Kidney glomerular epithelial cell (primary cell): ENCODE measurements at places on chromosomes 2 and 18.
A peak's percentile ranks its signal among the peaks of the same experiment; 100 is the strongest.

DNA sequence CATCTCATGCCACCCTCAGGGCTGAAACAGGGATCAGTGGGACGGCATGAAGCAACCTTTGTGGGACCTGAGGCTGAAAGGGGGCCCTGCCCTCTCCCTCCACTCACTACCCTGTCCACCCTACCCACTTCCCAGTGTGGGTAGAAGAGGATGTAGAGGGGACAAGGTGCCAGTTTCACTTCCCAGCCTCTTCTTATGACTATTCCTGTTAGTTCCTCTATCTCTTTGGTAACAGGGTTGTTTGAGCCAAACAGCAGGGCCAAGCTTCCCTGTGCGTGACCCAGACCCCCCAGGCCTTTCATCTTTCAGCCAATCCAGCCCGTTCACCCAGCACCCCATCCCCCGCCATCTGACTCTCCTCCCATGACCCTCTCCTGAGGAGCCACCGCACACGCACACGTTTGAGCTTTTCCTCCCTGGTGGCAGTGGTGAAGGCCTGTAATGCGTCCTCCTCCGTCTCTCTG, 82.3 kb downstream of the STPG4 start:
- DNase-seq, result no peak

DNA sequence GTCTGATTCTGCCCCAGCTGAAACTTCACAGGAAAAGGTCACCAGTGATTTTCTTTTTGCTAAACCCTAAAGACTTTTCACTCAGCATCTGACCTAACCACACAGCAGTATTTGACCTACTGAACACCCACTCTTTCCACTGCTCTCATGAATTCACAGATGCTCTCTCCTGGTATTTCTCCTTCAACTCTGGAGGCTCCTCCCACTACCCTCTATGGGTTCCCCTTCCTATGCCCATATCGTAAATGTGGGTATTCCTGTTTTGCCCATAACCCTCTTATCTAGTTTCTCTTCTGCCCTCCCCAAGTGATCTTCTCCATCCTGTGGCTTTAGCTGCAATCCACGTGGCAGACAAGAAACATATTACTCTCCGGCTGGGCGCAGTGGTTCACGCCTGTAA, 7.6 kb downstream of the PLEKHM3 start:
- no peak for DNase-seq

DNA sequence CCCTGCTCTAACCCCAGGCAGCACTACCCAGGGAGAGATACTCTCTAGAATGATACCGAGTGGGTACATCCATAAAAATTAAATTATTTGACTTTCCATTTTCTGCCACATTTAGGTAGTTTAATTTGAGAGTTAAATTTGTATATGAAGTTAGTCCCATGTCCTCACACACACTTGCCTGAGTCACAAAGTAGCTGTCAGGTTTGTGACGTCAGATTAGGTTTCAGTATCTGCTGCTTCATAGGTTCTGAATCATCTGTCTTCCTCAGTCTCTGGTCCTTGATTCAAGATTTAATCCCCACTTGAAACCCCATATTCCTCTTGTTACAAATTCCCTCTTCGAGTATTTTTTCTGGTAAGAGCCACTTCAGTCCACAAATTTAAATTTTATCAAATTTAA, 738.6 kb upstream of the FAM98A start:
- DNase-seq, result no peak

DNA sequence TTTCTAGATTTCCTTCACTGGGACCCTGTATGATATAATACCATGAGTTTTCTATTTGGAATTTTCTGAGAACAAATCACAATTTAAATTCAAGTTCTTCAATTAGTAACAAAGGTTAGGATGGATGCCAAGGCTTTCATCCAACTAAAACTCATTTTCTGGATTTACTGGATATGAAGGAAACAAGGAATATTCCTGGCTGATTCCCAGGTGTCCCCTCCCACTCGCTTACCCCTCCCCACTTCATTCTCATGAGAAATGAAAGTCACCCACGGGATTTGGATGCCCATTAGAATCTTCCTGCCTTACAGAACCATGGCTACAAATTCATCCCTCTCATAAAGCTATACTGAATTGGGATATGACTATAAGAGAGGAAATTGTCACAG, 40.0 kb downstream of the RNU4ATAC start:
- no peak for DNase-seq

DNA sequence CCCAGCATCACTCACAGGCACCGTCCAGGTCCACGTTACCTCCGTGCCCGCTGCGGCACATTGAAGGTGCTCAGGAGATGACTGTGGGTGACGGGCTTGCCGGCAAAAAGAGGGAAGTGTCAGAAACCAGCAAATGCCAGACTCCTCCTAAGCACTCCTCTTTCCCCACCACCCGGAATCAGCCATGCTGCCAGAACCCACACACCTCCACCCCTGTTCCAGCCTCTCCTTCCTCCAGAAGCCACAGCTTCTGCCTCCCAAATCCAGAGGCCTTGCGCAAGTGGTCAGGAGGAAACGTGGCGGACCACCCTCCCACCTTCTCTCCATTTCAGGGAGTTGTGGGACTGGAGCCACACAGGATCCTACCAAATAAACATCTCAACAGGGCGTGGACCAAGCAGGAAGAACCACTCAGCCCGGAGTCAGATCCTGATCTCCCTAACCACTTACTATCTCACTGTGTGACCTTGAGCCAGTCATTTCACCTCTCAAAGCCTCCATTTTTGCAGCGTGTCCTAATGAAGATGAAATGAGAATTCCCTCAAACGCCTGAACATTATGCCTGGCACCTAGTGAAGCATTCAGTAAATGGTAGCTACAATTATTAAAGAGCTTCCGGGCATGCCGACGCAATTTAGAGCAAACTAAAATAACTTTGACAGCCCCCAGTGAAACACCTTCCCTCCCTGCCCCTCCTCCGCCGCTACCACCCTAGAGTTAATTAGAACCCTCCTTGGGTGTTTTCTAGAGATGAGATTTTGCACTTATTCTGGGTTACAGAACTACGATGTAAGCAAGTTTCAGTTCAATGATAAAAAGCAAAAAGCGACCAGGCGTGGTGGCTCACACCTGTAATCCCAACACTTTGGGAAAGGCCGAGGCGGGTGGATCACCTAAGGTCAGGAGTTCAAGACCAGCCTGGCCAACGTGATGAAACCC, 32.9 kb downstream of the SMAD7 start:
- no peak for DNase-seq

DNA sequence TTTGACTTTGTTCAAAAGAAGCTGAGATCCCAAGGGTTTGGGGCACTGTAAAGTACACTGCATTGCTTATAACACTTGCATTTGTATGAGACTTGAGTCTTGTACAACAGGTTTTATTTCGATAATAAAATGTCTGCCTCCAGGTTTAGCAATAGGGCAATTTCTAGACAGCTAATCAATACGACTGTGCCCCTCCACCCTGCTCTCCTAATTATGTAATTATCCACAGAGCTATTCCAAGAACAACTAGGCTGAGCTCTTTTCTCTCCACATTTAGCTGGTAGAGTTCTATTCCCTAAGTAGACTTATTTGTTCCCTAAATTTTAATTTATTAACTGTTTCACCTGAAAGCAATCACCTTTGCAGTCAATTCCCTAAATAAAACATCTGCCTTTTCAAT, 52.9 kb upstream of the LINC00305 start:
- no peak for DNase-seq

- no peak for DNase-seq
Measured at GRCh38 chr2:224836263-224836662, 120.1 kb upstream of the CCDC195 start.

DNA sequence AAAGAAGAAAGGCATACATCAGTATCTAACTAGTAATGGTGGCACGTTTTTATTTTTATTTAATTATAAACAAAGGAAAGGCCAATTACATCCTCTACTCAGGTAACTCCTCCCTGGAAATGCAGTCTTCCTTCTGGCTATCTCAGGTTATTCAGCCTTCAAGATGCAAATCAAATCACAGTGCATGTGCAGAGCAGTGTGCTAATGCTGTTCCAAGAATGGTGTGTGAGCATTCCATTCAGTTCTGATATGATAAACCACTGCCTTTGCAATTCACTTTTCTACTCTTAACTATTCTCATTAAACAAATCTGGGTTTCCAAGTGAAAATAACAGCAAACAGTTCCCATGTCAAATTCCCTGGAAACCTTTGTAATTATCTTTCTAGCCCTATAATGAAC, 38.4 kb downstream of the SEPTIN10 start:
- no peak for DNase-seq

DNA sequence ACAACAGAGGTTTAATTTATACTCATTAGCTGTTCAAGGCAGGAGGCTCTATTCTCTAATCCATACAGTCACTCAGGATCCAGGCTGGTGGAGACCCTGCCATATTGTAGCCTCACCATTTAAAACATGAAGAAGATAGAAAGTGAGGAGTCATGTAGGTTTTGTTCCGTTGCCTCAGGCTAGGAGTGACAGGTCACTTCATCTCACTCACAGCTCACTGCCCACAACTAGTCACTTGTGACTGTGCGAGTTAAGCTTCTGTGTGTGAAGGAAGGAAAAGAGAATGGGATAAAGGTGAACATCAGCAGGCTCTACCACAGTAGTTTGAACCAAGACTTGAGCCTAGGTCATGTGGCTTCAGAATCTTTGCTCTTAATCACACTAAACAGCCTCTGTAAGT, 9.0 kb upstream of the IGFBP2 start:
- DNase-seq, result no peak

- no peak for DNase-seq
Measured at GRCh38 chr2:168894720-168895119, 4.5 kb upstream of the SPC25 start.

GRCh38 chr18:36456622-36457021, 159.1 kb downstream of the FHOD3 start:
- DNase-seq, result no peak

DNA sequence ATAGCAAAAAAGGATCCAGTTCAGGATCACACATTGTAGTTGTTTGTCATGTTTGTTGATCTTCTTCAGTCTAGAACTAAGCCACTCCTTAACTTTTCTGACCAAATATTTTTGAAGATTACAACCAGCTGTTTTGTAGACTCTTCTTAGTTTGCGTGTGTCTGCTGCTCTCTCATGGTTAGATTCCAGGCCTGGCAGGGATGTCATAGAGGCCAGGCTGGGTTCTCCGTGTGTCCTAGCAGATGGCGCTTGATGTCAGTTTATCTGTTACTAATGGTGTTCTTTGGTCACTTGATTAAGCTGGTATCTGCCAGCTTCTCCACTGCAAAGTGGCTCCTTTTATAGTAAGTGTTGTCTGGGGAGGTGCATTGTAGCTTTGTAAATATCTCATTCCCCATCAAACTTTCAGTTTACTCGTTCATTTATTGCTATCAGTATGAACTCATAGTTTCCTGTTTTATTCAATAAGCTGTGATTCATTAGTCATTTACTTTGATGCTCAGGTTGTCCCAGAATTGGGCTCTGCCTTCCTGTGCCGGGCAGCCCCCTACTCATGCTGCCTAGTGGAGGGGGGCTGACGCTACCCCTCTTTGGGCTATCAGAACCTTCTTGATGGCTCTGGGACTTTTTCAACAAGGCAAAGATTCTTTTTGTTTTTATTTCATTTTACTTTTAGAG, 42.1 kb downstream of the GRHL1 start:
- DNase-seq, result no peak

DNA sequence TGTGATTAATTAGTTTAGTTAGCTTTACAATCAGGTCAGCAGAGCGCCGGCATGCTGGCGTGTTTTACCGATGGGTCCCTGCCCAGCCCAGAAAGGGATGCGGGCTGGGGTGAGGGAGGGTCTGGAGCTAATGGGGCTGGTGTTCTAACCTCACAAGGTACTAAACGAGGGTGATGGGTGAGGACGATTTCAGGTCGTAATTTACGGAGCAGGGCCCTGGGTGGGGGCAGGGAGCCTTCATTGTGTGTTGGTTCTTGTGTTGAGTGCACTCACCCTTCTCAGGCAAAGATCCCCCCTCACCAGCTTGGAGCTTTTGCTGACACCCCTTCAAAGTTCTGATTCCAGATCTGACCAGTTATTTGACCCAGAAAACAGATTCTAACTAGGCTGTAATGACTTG, 39.5 kb downstream of the PTGR3 start:
- no peak for DNase-seq

- DNase-seq, result no peak
Measured at GRCh38 chr2:196516564-196516963, 123.0 kb upstream of the CCDC150 start.

DNA sequence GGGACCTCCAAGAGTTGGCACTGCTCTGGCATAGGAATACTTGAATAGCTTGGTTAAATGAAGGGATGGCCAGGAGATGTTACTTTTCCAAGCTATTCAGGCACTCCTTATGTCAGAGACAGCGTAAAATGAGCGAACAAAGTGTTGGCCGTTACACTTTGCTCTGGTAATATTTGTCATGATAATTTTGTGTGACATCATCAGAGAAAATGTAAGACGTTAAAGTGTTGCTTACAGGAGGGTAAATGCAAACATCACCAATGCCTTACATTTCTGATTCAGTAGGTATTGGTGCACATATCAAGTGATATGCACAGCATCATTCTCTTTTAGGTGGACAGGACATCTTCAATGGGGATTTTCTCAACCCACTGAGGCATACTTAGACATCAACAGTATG, 46.0 kb downstream of the PLEKHA3 start:
- DNase-seq, result no peak

GRCh38 chr2:241372361-241372992, 16.4 kb downstream of the FARP2 start:
- no peak for DNase-seq

- peak; percentile 73 for DNase-seq
Measured at GRCh38 chr2:75560768-75561565, at the start of gene EVA1A. TSS of gene EVA1A (minus strand) at chr2:75560939. CDS start at chr2:75518140, 42,799 bp downstream.

DNA sequence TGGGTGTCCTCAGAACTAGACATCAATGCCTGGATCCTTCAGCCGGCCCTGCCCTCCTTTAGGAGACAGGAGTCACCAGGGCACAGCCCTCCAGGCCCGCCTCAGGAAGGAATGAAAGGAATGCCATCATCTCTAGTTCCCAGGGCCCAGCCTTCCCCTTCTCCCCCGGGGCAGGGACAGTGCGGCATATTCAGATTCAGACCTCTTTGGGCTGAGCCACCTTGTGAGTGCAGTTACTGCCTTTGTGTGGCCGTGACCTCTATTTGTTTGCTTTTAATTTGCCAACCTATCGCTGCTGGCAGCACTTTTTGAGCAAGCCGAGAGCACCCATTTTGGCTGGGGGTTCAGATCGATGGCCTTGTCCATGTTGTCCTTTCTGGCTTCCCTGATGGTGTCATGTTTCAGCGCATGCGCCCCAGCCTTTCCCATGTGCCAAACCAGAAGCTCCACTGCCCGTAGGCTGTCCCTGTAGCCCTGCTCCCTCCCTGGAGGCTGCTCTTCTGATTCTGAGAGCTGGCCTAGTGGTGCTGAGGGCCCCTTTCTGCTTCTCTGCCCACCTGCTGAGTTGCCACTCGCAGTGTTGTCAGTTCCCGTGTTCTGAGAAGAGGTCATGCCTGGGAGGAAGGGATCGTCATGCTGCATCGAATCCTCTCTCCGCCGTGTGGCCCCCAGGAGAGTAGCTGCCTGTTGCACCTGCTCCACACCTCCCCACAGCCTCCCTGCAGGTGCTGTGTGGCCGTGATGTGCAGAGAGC, 10.9 kb downstream of the ANKRD23 start:
- peak; percentile 42 for DNase-seq

DNA sequence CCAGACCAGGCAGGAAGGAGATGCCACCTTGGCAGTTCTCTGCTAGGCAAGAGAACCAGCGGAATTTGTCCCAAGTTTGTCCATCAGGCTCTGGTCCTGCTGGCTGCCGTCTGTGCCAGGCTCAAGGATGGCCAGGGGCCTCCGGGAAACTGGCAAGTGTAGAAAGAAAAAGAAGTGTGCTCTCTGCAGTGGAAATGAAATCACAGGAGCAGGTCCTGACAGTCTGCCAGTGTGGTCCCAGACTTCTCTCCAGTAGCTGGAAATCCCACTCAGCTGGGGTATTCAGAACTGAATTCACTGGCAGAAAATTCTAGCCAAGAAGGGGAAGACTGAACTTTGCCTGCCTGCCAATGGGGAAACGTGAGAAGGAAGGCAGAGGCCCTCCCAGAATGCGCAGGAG, 91.0 kb downstream of the STPG4 start:
- no peak for DNase-seq
